ENCODE measurements at places on chromosomes 12 and 14.

GRCh38 chr12:44570036-44570583 is 306.0 kb downstream of the NELL2 start:
- no peak for DNase-seq

DNA sequence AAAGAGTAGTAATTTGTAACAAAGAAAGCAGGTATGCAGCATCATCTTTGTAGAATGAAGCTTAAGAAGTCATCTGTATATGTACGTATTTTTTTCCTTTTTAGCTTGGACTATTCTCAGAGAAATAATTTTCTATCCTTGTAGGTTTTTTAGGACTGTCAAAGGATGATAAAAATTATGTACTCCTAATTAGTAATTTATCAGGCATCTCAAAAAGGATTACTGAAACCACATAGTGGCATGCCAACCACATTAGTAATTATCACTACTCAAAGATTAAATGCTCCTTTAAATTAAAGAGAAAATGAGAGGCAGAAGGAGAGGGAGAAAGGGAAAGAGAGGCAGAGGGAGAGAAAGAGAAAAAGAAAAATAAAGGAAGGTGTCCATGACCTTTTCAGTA is 17.3 kb downstream of the TTC8 start:
- DNase-seq, result no peak

DNA sequence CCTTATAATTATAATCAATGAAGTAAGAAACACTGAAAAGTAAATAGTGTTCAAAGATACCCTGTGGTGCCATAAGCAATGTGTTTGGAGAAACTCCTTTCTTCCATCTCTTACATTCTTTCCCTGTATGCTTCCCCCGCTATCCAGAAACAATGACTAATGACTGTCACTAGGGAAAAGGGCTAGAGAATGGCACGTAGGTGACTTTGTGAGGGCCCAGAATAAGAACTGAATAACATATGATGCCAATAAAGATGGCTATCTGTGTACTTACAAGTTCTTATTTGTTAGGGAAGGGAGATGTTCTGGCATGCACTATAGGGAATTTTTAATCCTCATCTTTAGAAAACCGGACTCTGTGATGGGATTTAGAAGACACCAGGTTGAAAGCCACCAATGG is 4.7 kb upstream of the KRT7 start:
- no peak for DNase-seq

- no peak for DNase-seq
Observed at GRCh38 chr14:31326111-31326510, 94.2 kb downstream of the HEATR5A start.

DNA sequence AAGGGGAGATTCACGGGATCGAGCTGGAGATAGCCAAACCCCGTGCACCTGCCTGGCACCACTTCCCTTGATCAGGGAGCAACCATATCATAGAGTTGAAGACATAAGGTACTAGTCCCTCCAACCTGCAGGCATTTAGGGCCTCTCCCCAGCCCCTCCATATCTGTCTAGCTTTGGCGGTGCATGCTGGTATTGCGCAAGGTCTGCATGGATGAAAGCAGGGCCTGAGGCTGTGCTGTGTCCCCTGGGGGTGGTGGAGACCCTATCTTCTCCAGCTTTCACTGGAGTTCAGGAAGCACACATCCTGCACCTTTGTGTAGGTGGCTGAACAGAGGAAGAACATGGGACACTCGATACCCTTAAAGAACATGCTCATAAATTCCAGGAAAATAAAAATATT is 46.9 kb downstream of the KCTD10 start:
- DNase-seq, result no peak

DNA sequence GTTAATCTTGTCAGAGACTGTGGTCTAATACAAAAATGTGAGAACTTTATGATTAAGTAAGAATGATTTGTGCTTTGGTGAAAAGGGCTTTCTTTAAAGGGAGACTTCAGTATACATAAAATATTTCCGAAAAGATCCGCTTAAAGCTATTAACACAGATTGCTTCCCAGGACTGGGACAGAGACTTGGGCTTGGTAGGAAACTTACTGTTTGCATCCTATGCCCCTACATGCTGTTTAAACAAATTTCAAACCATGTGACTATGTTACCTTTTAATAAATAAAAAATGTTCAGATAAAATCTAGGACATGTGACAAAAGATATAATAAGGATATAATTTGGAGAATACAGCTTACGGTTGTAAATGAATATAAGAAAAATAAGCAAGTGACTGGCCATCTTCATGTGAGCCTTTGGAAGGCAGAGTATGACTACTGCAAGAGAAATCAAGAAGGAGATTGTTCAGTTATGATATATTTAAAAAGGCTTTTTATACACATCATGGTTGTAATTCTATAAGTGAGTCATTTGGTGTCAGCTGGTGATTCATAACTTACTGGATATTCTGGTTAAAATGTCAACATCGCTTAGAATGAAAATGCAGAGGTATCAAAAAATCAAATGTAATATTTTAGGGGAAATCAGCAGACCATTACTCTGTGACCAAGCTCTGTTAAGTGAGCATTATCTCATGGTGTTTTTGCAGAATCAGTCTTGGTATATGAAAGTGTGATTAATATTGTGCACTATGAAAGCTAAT is 234.7 kb upstream of the E2F7 start:
- no peak for DNase-seq

Data from activated naive CD4-positive, alpha-beta T cell treated with anti-CD3 and anti-CD28 coated beads, Interleukin-2, amount 50 U/mL, for 72 hours (primary cell).